ENCODE measurements at places on chromosomes 2 and 18.

DNA sequence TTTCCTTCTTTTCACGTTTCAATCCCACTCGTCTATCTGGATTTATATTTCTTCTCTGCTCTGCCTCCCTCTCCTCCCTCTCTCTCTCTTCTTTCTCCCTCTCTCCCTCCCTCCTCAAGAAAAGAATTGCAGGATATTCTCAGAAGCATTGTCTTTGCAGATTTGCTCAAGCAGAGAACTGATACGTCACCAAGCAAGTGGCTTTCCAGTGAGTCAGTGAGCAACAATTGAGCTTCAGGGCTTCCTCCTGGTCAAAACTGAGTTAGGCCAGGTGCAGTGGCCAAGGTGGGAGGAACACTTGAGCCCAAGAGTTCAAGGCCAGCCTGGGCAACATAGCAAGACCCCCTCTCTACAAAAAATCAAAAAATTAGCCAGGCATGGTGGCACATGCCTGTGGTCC, 151.1 kb downstream of the SMAD2 start:
- no peak for DNase-seq

GRCh38 chr18:55158570-55158969, 199.3 kb upstream of the CCDC68 start:
- DNase-seq = no peak

DNA sequence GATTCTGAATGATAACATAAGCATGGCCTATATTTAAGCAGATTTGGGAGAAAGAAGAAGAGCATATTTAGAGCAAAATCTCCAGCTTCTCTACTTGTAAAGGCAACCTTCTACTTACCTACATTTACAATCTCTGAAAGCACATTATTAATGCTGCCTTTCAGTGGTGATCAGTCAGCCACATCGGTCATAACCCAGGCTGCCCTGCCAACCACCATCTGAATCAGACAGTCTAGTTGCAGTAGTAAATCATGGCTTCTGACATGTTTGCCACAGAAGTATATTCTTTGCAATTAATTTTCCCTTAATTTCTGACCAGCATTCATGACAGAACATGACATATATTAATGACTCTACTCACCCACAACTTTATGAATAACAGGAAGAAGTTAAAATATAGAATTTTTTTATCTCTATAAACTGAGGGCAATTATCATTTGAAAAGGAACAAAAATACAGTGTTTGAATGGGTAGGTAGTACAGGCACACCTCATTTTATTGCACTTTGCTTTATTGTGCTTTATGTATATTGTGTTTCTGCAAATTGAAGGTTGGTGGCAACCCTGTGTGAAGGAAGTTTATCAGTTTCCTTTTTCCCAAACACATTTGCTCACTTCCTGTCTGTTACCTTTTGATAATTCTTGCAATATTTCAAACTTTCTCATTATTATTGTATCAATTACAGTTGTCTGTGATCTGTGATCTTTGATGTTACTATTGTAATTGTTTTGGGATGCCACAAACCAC, 531.6 kb upstream of the CHAC2 start:
- DNase-seq = no peak

DNA sequence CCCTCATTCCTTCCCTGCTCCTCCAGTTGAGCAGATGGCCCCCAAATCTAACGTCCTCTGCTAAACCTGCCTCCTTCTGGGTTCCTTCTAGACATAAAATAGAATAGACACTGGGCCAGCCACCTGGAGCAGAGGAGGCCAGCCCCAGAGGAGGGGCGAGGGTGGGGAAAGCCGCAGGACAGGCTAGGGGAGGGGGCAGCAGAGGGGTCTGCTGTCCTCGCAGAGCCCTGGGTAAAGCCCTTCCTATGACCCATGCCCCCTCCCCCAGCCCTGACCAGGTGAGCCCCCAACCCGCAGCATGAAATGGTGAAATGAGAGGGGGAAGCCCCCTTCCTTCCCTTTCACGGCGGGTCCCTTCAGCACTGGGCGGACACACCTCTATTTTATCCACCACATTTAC, 7.8 kb downstream of the MFSD2B start:
- DNase-seq = no peak

DNA sequence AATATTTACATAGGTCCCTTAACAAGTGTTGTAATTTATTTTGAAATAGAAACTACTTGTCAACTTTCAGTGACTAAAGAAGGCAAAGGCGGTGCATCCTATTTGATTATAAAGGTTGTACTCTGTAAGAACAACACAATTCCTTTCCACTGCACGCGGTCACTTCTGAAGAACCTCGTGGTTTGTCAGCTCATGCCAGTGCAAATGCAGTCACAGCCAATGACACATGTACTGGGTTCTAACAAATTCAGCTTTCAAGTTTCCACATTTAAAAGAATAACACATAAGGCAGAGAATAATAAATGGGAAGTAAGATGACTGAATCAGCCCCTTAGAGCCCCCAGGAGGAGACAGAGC, 39.7 kb downstream of the CYB5A start:
- no peak for DNase-seq

- no peak for DNase-seq
Measured at GRCh38 chr2:157290525-157290924, 33.0 kb downstream of the GALNT5 start.

GRCh38 chr2:236814593-236814992, 245.0 kb downstream of the ACKR3 start:
- no peak for DNase-seq

GRCh38 chr2:75173740-75174139, 25.6 kb downstream of the TACR1 start:
- no peak for DNase-seq

- no peak for DNase-seq
Measured at GRCh38 chr2:5227062-5227699, 465.0 kb upstream of the SOX11 start.

Measured in T-helper 2 cell (primary cell).